ENCODE measurements at places on chromosomes 12 and 14.

DNA sequence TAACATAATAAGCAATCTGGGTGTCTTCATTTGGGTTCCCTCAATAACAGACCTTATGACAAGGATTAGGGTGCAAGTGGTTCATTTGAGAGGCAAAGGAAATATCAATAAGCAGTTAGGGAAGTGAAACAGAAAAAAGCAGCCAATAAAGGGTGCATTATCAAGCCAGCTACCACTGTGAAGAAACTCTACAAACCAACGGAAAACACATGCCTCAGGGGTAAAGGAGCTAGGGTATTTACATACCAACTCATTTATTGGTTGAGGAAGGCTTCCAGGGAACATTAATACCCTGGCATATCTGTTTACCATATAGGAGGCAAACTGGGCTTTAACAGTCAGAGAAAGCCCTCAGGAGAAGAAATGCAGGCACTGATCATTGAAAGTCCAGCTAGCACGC, 22.7 kb upstream of the IFNG-AS1 start:
- DNase-seq = no peak

GRCh38 chr12:72313806-72314205, 41.6 kb downstream of the TRHDE start:
- no peak for DNase-seq

GRCh38 chr12:93100610-93101009, 171.5 kb upstream of the EEA1 start:
- no peak for DNase-seq

- DNase-seq = no peak
Observed at GRCh38 chr14:27392153-27392552, 794.3 kb upstream of the NOVA1 start.

DNA sequence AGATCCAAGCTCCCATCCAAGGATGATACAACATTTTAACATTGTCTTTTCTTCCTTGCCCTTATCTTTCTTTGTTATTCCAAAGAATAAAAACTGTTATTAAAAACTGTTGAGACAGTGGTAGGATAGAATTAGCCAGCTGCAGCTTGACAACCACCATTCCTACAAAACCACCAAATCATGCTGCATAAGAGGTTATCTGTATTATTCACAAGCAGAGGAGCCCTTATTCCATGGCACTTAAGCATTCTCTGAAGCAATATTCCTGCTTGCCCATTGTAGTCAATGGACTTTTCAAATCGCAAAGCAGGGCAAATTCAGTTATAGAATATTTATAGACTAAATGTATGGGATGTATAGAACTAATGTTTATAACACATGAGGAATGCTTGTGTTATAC, 3.4 kb downstream of the ABCD2 start:
- no peak for DNase-seq

- DNase-seq = no peak
Observed at GRCh38 chr12:30796313-30796780, 41.6 kb upstream of the CAPRIN2 start.

- no peak for DNase-seq
Observed at GRCh38 chr12:3311027-3311402, 180.0 kb upstream of the PRMT8 start.

GRCh38 chr14:91185721-91186120, 58.8 kb downstream of the GPR68 start:
- no peak for DNase-seq

GRCh38 chr14:73269729-73270531, 32.6 kb downstream of the PAPLN start:
- no peak for DNase-seq

- DNase-seq = no peak
Observed at GRCh38 chr12:84826925-84827324, 85.7 kb downstream of the SLC6A15 start.

GRCh38 chr14:69539631-69540410, 34.9 kb downstream of the CCDC177 start:
- DNase-seq = no peak

DNA sequence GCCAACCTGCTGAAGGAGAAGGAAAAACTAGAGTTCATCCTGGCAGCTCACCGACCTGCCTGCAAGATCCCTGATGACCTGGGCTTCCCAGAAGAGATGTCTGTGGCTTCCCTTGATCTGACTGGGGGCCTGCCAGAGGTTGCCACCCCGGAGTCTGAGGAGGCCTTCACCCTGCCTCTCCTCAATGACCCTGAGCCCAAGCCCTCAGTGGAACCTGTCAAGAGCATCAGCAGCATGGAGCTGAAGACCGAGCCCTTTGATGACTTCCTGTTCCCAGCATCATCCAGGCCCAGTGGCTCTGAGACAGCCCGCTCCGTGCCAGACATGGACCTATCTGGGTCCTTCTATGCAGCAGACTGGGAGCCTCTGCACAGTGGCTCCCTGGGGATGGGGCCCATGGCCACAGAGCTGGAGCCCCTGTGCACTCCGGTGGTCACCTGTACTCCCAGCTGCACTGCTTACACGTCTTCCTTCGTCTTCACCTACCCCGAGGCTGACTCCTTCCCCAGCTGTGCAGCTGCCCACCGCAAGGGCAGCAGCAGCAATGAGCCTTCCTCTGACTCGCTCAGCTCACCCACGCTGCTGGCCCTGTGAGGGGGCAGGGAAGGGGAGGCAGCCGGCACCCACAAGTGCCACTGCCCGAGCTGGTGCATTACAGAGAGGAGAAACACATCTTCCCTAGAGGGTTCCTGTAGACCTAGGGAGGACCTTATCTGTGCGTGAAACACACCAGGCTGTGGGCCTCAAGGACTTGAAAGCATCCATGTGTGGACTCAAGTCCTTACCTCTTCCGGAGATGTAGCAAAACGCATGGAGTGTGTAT, 2.4 kb downstream of the FOS start:
- DNase-seq = no peak

GRCh38 chr12:120490833-120491512, 4.9 kb upstream of the DYNLL1 start:
- no peak for DNase-seq

DNA sequence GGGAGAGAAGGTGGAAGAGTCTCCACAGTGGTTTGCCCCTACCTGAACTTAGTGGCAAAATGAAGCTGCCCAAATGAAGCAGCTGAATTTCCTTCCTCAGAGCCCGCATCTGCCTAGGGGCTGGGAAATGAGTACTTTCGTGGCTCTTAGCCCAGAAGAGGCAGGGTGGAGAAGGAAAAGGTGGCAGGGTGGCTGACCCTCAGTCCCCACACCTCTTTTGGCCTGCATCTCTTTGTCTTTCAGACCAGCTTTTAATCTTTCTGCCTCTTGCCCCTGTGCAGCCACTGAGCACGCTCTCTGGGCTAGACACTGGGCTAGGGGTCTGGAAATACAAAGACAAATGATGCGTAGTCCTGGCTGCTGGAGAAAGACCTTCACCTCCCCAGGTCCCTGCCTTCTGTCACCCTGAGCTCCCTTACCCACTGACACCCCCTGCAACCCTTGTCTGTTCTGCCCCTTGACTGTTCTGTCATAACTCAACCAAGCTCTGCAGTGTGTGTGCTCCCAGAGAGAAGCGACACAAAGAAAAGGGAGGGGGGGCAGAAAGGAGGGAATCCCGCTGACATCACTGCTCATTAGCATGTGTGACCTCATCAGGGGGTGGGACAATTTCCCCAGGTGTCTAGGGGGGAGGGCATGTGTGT, 371 bp upstream of the REM2 start:
- DNase-seq = no peak

GRCh38 chr12:25236626-25237025, 14.1 kb downstream of the KRAS start:
- no peak for DNase-seq

GRCh38 chr14:93033983-93034670, 81.6 kb downstream of the ITPK1 start:
- DNase-seq = no peak

GRCh38 chr12:80847575-80847974, 90.2 kb downstream of the LIN7A start:
- DNase-seq = no peak

DNA sequence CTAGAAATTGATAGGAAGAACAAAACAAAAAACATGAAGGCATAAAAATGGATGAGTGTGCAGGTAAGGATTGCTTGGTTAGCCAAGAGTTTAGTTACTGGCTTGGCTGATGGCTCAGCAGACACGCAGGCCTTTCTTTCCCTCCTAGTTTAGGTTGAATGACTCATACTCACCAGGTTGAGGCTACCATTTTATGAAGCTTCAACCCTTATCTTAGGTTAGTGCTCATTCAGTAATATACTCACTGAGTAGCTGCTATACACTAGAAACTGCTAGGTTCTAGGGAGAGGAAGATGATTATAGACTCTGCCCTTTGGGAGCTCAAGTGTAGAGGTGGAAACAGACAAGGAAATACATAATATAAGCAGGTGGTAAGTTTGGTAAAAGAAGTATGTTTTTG, 6.0 kb downstream of the P3H3 start:
- no peak for DNase-seq

DNA sequence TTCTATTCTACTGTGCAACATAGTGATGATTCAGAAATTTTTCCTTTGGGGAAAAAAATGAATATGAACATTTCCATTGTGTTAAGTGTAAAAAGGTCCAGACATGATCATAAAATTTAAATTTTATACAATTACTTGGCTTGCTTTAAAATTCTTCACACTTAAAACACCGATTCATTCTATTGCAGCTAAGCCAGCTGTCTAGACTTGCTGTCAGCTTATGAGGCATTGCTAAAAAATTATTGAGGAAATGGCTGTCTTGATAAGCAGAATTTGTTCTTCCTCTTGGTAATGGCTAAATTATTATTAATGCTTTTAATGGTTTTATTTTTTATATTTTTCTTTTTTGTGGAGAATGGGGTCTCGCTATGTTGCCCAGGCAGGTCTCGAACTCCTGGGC, 1.8 kb downstream of the LYSET start:
- no peak for DNase-seq
